Ovary (tissue), 10 donors: ENCODE measurements at places on chromosomes 11 and 22. TPM values are rescaled to one million over a fixed set of nuclear protein-coding genes. Genes with fewer than 3 reads are reported as not detected.

DNA sequence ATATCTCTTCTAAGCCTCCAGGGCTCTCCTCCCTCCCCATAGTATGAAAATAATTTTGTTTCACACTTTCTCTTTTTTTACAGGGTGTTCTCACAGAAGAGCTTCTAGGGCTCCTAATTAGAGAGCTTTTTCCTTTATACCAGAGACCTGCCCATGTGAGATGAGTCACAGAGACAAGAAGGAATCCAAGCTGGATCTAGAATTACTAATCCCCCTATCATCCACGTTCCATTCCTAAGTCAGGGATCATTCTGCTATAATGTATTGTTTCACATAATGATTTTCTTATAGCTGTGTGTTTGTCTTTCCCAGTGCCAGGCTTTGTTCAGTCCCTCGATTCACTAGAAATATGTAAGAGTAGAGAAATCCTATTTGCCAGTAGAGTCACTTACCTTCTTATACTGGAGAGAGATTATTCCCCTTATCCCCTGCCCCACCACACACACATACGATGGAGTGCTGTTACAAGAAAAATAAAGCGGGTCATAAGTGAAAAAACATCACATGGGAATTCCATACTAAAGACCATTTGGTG lies 778.3 kb upstream of the LRRC4C start:
- no peak for DNase-seq

- no peak for DNase-seq
Measured at GRCh38 chr11:86996953-86997570, 40.7 kb upstream of the TMEM135 start.

DNA sequence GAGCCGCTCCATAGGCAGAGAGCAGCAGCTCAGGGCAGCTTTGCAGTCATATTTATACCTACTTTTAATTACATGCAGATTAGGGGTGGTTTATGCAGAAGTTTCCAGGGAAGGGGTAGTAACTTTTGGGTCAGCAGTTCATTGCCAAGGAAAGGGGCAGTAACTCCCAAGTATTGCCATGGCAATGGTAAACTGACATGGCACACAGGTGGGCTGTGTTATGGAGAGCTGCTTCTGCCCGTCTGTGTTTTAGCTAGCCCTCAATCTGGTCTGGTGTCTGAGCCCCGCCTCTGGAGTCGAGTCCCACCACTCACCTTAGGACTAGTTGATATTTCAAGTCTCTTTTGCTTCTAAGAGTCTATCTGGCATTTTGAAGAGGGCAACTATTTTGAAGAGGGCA lies 12.2 kb upstream of the ZBTB16 start:
- DNase-seq, result no peak

DNA sequence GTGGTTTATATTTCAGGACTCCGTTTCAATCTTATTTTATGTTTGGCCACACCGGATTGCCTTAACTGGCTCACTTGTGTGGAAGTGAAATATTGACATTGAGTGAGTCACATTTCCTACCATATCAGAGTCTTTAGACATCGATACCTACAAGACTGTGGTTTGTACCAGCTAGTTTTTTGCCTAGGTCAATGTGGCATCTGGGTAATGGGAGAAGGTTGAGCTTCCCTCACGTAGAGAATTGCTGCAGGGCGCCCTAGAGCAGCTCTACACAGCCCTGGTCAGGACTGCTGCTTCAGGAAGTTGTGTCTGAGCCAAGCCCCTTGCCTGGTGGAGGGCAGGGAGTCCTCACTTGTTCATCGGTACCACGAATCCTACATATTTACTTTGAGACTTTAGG lies 1.6 kb downstream of the GRAMD1B start:
- no peak for DNase-seq

- no peak for DNase-seq
Measured at GRCh38 chr11:95121698-95122097, 32.1 kb downstream of the ENDOD1 start.

Gene PNPLA5
- polyA plus RNA-seq, result not detected

Gene ZNF215
- polyA plus RNA-seq, result 0.42 TPM

GRCh38 chr22:19821523-19822300 lies 33.0 kb downstream of the GNB1L start:
- DNase-seq, result no peak

DNA sequence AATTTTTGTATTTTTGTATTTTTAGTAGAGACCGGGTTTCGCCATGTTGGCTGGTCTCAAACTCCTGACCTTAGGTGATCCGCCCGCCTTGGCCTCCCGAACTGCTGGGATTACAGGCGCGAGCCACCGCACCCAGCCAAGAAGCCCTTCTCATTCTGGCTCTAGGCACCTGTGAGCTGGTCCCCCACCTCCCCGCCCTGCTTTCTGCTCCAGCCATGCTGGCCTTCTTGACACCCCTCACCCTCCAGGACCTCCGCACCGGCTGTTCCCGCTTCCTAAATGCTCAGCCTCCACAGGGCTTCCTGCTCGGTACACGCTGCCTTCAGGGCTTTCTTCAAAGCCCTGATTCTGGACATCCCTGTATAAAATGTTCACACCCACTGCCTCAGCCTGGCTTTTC lies 5.5 kb upstream of the FXYD2 start:
- no peak for DNase-seq

- DNase-seq, result no peak
Measured at GRCh38 chr11:63879598-63880402, 37.2 kb downstream of the RCOR2 start.

DNA sequence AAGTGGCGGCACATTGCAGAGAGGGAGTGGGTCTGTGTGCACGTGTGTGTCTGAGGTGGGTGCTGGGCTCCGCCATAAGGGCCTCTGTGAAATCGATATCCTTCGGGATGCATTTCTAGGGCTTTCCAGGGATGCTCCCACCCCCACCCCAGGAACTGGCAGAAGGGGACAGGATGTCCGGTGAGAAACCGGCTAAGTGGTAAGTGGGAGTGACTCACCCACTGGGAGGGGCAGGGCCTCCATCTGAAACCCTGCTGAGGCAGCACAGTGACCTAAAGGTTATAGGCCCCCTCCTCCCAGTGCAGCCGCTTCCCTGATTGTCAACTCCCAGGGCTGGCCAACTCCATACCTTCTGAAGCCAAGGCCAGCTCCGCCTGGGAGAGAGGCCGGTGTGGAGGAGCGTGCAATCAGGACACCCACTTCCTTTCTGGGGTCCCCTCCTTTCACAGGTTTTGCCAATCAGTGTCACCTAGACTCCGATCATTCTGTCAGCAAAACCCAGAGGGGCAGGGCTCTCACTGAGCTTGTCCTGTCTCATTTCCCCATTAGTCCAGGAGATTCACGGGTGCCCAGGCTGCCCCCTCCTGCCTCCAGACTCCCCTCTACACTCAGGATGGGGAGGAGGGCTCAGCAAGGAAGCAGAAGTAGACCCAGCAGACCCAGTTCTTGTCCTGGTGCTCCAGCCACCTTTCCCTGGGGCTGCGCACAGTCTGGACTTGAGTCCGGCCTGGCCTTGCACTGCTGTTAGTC lies 44.5 kb downstream of the NECTIN1 start:
- DNase-seq, result no peak

Gene OR8A1
- polyA plus RNA-seq, result not detected

GRCh38 chr22:49509016-49509415 lies 318.7 kb downstream of the BRD1 start:
- no peak for DNase-seq

DNA sequence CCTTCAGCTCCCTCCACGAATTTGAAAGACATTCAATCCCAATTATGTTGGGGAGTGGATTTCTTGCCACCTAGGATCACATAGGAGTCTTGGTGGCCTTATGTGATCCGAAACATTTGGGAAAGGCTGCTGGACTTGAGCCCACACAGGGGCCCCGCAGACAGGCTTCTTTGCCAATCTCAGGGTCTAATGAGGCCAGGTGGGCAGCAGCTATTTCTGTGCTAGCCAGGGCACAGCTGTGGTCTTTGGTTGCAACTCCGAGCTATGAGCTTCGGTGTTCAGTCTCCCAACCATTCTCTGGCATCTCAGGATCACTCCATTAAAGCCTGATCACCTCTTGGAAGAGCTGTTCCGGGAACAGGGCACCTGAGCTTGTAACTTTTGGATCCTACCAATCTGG lies 84.4 kb downstream of the TP53I11 start:
- no peak for DNase-seq
